ENCODE measurements at places on chromosomes 4 and X. TPM values are rescaled to one million over a fixed set of nuclear protein-coding genes. Genes with fewer than 3 reads are reported as not detected.

Gene MTNR1A
- total RNA-seq: not detected

Gene SLC10A4
- not detected for total RNA-seq

Gene CXCL1
- total RNA-seq: 81.3 TPM

Gene DKK2
- 4.4 TPM for total RNA-seq

Gene SHROOM2
- 4.4 TPM for total RNA-seq

Gene RASGEF1B
- total RNA-seq: not detected

Gene MAOA
- total RNA-seq: 0.32 TPM

DNA sequence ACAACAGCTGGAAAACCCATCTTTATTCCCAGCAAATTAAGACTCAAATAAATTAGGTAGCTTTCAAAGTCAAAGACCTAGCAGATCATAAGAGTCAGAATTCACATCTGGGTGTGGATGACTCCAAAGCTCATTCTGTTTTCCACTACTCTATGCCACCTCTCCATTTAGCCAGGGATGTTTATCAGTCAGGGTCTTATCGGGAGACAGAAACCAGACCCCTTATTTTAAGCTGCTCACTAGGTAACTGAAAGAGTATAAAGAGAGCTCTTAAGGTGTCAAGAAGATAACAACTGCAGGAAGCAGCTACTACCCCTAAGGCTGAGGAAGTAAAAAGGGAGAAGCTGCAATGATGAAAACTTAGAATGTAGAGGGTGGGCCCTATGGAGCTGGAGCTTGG, 333.7 kb upstream of the KLF3 start:
- no peak for DNase-seq

GRCh38 chr4:88108747-88109122, 49.7 kb downstream of the ABCG2 start:
- no peak for DNase-seq

- no peak for DNase-seq
Measured at GRCh38 chr4:73998040-73999011, at the start of gene CXCL5. CXCL5 (minus strand) TSS chr4:73998677; CDS start chr4:73998581, 96 bp downstream.

GRCh38 chrX:154120567-154120966, 23.1 kb upstream of the MECP2 start:
- DNase-seq: no peak

DNA sequence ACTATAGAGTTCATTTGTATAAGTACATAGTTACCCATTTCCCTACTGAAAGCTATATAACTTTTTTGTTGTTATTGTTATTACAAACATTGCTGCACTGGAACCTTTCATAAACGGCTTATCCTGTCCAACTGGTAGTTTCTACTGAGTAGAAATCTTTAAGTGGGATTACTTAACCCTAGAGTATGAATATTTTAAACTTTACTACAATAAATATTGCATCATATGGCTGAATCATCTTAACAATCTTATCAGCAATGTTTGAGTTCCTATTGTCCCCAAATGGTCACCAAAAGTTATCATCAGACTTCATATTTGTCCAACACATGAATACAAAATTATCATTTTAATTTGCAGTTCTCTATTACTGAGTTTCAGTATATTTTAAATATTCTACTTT, 40.5 kb downstream of the LCORL start:
- DNase-seq: no peak

DNA sequence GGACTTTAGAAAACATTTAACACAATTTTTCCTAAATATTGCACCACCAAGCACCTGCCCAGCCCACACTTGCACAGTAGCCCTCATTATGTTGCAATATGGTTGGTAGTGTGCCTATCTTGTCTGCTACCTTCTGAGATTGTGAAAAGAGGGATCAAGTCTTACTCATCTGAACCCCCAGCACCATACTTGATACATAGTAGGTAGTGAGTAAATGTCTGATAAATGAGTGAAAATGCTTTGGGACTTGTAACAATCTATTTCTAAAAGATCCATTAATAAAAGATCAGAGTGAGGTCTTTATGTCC, 118.4 kb upstream of the MED14 start:
- DNase-seq: no peak

DNA sequence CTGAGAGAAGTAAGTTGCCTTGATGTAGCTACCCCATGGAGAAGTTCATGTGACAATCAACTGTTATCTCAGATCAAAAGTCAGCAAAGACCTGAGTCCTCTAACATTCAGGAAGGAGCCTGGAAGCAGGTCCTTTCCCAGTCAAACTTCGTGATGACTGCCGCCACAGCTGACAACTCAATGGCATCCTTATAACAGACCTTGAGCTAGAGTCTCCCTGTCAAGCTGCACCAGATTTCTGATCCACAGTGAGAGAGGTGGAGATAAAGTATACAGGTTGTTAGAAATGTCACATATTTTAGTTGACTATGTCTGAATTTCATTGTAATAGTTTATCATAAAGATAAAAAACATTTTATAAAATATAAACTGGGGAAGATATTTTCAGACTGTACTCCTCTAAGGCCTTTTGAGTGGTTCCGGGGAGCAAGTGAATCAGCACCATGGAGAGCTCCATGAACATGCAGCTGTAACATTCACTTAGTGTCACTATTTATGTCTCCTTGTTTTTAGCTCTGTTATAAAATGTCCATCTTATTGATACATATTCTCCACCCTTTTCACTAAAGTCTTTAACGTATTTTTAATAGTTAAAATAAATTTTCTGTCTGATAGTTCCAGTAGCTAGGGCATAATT, 1653.5 kb upstream of the AGA start:
- DNase-seq: no peak

DNA sequence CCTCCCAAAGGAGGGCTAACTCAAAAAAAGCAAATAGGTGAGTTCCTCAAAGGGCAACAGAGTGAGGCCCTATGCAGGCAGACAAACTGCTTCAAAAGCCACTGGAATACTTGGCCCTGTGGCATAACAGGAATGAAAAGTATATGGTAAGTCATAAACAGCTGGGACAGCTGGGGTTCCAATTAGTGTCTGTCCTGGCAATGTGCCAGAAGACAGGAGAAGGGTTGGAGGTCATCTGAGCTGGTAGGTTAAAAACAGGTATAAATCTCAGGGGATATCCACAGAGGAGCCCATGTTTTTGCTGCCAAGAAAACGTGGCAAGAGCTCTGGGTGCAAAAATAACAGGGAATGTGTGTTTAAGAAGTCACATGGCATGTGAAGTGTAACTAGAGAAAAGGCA, 111.6 kb downstream of the APOOL start:
- DNase-seq: no peak

GRCh38 chr4:100079264-100079663, 111.0 kb downstream of the DDIT4L start:
- no peak for DNase-seq

DNA sequence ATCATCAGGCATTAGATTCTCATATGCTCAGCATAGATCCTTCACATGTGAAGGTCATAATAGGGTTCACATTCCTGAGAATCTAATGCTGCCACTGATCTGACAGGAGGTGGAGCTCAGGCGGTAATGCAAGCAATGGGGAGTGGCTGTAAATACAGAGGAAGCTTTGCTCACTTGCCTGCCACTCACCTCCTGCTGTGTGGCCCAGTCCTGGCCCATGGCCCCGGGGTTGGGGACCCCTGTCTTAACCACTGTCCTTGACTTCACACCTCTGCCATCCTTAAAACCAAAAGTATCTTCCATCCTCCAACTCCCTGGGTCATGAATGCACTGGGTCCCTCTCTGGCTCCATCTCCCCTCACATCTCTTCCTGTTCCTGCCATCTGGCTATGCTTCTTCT, 129.1 kb downstream of the HMX1 start:
- no peak for DNase-seq

DNA sequence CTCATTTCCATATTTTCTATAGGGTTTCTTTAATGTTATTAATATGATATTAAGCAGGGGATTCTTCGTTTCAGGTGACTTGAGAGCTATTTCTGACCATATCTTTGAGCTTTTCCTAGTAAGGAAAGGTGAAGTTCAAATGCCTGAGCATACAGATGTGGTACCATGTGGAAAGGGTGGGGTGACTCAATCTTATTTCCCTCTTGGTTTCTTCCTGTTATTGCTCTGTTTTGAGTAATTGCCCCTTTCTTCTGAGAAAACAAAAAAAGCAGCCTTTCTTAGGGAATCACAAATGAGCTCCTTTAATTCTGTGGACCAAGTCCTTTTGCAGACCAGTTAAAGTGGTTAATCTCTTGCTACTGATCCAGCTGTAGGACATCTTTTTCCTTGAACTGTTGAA, 41.0 kb upstream of the AGA start:
- DNase-seq: no peak

DNA sequence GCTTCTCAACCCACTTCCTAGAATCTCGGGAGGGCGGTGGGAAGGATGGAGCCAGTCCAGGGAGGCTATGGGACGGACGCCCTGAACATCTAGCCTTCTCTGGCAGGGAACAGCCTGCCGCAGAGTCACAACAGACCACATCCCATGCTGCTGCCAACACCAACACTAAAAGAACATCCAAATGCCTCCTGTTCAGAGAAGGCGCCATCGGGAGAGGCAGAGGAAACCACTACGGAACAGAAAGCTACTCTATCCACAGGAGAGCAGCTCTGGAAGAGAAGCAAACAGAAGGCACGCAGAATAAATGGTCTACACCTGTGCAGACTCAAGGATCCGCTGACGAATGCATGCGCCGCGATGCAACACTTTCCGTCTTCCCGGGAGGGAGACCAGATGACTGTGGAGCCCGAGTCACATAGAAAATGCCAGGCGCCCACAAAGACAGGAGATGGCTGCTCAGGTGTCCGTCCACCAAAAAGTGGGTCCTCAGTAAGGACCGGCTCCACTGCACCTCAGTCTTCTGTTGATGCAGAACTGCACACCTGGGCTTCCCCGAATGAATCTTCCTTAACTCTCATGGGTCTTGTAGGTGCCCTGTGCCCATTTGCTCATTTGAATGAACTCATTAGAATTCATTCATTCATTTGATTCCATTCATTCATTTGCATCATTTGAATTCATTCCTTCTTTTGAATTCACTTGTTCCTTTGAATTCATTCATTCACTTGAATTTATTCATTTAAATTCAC, 217.5 kb downstream of the DHRSX start:
- peak; percentile 1 for DNase-seq

DNA sequence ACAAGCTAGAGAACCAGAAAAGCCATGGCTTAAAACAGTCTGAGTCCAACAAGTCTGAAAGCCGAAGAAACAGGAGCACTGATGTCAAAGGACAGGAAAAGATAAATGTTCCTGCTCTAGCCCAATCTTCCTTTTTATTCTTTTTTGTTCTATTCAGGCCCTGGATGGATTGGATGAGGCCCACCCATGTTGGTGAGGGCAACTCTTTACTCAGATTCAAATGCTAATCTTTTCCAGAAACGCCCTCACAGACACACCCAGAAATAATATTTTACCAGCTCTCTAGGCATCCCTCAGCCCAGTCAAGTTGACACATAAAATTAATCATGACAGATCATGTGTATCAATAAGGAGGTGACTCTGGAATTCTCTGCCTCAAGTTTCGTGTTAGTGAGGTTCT, 1002.7 kb downstream of the STPG2 start:
- DNase-seq: no peak

DNA sequence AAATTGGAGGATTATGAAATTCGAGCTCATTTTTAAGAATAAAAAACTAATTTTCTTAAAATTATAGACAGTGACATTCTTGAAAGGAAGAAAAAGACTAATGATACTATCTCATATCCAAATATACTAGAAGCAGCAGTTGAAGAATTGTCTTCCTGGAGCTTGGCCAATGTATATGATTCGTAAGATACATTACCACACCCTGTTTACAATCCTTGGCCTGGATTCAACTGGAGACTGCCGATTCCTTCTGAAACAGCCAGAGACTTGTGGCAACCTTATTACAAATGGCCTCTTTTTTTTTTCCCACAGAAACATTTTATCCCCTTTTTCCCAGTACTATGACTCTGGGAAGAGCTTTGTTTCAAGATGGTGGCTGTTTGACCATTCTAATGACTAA, 571.2 kb upstream of the FAT1 start:
- no peak for DNase-seq

- DNase-seq: no peak
Measured at GRCh38 chr4:53937918-53938317, 126.5 kb downstream of the CHIC2 start.

GRCh38 chr4:163878336-163879121, 384.0 kb downstream of the TMA16 start:
- DNase-seq: no peak

DNA sequence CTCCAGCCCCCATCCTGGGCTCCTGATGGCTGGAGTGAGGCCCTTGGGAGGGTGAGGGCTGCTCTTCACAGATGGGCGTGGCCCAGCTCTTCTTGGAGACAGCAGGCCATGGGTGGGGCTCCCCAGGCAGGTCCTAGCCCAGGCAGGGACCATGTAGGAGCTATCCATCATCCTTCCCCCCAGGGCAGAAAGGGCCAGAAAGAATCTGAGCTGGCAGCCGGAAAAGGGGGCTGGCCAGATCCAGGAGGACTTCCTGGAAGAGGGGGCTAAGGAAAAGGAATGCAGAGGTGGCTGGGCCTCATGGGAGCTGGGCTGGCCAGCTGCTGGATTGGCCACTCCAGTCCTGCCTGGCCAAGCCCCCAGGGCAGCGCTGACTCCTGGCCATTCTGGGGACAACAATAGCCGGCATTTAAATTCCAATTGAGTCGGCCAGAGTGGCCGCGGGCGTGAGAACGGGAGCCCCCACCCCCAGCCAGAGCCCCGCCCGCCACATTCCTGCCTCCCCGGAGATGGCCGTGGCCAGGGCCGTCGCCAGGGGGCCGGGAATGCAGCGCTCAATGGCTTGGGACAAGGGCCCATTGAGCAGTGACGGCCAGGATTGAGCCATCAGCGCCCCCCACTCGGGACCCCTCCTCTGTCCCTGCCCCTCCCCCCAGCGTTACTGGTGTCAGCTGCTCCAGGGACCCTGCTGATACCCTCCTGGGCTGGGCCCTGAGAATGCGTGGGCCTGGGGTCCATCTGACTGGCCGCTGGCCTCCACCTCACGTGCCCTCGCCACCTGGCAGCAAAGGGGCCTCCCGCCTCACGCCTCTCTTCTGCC, 15.1 kb upstream of the FGFR3 start:
- DNase-seq: no peak

DNA sequence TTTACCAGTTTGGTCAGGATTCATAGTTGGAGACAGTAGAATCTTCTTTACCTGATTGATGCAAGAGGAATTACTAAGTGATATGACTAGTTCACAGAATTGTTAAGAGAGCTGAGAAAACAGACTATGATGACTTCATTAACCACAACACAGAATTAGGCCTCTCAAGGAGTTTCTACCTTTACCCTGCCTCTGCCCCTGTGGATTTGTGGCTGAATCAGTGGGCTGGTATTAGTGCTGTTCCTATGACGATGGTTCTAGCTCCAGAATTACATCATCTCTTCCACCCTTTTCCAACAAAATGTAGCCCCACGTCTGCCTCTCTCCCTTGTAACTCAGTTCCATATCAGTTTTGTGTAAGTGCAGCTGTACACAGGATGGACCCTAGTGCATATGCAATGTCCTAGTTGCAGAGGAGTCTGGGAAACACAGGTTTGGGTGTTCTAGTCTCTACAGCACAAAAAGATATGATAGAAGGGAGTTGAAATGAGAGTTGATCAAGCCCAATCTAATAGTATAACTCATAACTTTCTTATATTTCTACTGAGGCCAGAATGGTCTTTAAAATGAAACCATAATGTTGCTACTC, 99.3 kb downstream of the ANXA5 start:
- DNase-seq: no peak

Measured in SK-MEL-5 (cell line).